ENCODE measurements at places on chromosomes 5 and 9. TPM values are rescaled to one million over a fixed set of nuclear protein-coding genes. Genes with fewer than 3 reads are reported as not detected.

SLC30A5 gene
- polyA plus RNA-seq = 6.6 TPM

ZCCHC7 gene
- 12.9 TPM for polyA plus RNA-seq

STRBP gene
- polyA plus RNA-seq = 1.9 TPM

CD72 gene
- 1.8 TPM for polyA plus RNA-seq

SPINK7 gene
- polyA plus RNA-seq = not detected

EIF4E1B gene
- not detected for polyA plus RNA-seq

PCDHGA11 gene
- not detected for polyA plus RNA-seq

GAS1 gene
- 0.20 TPM for polyA plus RNA-seq

DNA sequence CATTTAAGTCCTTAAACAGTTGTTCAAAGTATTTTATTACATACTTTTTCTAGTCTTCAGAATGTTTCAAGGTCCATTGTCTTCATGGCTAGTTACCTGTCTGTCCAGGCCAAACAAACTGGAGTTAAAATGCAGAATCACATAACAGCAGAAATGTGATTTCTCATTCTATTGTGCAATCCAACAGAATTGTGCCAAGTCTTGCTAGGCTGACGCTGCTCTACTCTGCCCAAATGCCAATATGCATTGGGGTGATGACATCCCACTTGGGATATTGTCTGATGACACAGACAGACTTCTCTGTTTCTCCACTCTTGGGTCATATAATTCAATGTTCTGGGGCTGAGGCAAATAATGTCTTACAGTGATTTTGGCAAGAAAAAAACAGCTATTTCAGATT, 5.2 kb upstream of the SLC22A5 start:
- H3K4me1 ChIP-seq = peaks cover 26% of the 10 kb centered on the region
- no peak overlapping the region for H3K4me3 ChIP-seq
- no peaks in the 10 kb centered on the region for H3K36me3 ChIP-seq
- no peaks in the 10 kb centered on the region for H3K27me3 ChIP-seq
- H3K27ac ChIP-seq = peak overlapping the region; percentile 75
- peak; percentile 90 for DNase-seq

GRCh38 chr9:93059011-93059714, 662 bp downstream of the SUSD3 start:
- H3K27me3 ChIP-seq = no peaks in the 10 kb centered on the region
- no peak overlapping the region for H3K27ac ChIP-seq
- H3K4me1 ChIP-seq = peaks cover 46% of the 10 kb centered on the region
- no peaks in the 10 kb centered on the region for H3K36me3 ChIP-seq
- peak; percentile 58 for DNase-seq

- H3K36me3 ChIP-seq = no peaks in the 10 kb centered on the region
- no peaks in the 10 kb centered on the region for H3K27me3 ChIP-seq
- peaks cover 33% of the 10 kb centered on the region for H3K4me1 ChIP-seq
- peak overlapping the region; percentile 69 for H3K4me3 ChIP-seq
- peak overlapping the region; percentile 81 for H3K27ac ChIP-seq
Measured at GRCh38 chr9:72527801-72528195, 6.4 kb downstream of the TMC1 start.

- peak overlapping the region; percentile 95 for H3K4me3 ChIP-seq
- H3K27me3 ChIP-seq = no peaks in the 10 kb centered on the region
- H3K27ac ChIP-seq = peak overlapping the region; percentile 96
Measured at GRCh38 chr9:130713286-130713960, 19.8 kb downstream of the EXOSC2 start.

GRCh38 chr5:60754495-60754894, 54.5 kb upstream of the DEPDC1B start:
- DNase-seq = no peak
- H3K4me3 ChIP-seq = no peak overlapping the region
- H3K27ac ChIP-seq = no peak overlapping the region
- H3K27me3 ChIP-seq = no peaks in the 10 kb centered on the region
- H3K4me1 ChIP-seq = no peaks in the 10 kb centered on the region

DNA sequence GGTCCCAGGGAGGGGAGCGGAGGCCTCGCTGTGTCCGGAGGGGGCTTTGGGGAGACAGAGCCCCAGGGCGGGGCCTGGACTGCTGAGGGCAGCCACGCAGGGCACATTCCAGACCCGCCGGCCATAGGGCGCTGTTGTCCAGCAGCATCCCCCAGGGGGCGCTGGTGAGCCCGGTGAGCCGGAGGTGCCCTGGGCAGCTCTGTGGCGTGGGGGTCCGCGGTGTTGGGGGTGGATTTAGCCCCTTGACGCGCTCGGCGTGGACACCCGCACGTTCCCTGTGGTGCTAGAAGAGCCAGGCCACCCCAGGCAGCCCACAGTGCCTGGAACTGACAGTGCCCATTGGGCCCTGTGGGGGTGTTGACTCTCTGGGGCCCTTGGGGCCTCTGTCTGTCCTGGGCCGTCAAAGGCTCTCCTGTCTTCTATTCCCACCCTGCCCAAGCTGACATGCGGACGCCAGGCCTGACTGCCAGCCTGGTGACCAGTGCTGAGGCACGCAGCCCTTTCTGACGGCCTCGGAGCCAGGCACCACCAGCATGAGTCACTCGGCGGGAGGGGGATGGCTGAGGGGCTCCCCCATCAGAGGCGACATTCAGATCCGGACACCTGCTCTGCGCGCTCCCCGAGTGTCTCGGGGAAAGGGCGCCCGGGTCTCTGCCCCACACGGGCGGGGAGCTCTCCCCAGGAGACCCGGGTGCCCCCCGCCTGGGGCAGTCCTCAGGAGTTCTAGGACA, 23.9 kb downstream of the TPPP start:
- H3K4me1 ChIP-seq = no peaks in the 10 kb centered on the region
- peak; percentile 21 for DNase-seq
- H3K27me3 ChIP-seq = peaks cover 17% of the 10 kb centered on the region
- H3K27ac ChIP-seq = no peak overlapping the region

GRCh38 chr5:135706893-135707292, 127.6 kb upstream of the SLC25A48 start:
- no peaks in the 10 kb centered on the region for H3K27me3 ChIP-seq
- no peak for DNase-seq
- H3K4me3 ChIP-seq = no peak overlapping the region
- H3K27ac ChIP-seq = no peak overlapping the region

GRCh38 chr5:96904054-96904931, 28.0 kb downstream of the ERAP2 start:
- no peaks in the 10 kb centered on the region for H3K27me3 ChIP-seq
- peaks cover 76% of the 10 kb centered on the region for H3K36me3 ChIP-seq
- H3K4me1 ChIP-seq = peaks cover 13% of the 10 kb centered on the region
- H3K4me3 ChIP-seq = no peak overlapping the region
- DNase-seq = peak; percentile 14

DNA sequence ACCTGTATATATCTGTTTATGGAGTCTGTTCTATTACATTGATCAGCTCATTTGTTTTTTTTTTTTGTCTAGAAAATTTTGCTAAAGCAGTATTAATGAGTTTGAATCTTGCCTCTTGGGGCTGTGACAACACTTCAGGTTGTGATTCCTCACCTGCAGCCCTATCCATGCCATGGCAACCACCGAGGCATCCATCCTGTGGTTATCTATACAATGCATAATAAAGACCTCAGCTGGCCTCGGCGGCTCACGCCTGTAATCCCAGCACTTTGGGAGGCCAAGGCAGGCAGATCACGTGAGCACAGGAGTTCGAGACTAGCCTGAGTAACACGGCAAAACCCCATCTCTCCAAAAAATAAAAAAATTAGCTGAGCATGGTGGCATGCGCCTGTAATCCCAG, 28.1 kb upstream of the PDCD1LG2 start:
- no peaks in the 10 kb centered on the region for H3K27me3 ChIP-seq
- peaks cover 10% of the 10 kb centered on the region for H3K4me1 ChIP-seq
- H3K4me3 ChIP-seq = no peak overlapping the region
- no peak for DNase-seq

DNA sequence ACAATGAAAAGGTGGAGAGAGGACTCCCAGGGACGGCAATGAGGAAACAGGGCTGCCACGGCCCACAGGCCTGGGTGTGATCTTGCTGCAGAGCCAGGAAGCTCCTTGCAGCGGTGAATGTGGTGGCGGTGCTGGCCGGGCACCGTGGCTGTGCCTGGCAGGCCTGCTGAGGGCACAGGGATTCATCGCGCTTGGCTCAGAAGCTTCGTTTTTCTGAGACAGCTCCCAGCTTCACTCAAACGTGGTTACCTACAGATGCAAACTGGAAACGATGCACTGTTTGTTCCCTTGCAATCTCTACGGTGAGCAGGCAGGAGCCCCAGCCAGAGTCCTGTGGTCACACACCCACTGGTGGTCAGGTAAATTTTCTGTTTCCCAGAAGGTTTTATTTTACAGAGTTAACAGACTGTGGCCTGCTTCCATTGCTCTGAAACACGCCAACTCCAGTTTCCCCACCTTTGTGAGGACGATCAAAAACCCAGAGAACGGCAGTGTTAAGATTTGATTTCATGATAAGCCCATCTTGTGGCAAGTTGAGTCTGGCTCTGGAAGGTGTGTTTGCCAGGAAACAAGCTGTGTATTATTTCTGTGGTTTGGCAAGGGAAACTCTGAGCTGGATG, 183.9 kb downstream of the AUH start:
- H3K27me3 ChIP-seq = no peaks in the 10 kb centered on the region
- H3K27ac ChIP-seq = no peak overlapping the region
- peaks cover 16% of the 10 kb centered on the region for H3K4me1 ChIP-seq
- no peak for DNase-seq

- H3K36me3 ChIP-seq = peaks cover 39% of the 10 kb centered on the region
- no peak for DNase-seq
- H3K27me3 ChIP-seq = no peaks in the 10 kb centered on the region
- peaks cover 24% of the 10 kb centered on the region for H3K4me1 ChIP-seq
- no peak overlapping the region for H3K27ac ChIP-seq
Measured at GRCh38 chr5:68290260-68290674, 74.7 kb downstream of the PIK3R1 start.

- no peaks in the 10 kb centered on the region for H3K4me1 ChIP-seq
- no peak overlapping the region for H3K4me3 ChIP-seq
- no peaks in the 10 kb centered on the region for H3K36me3 ChIP-seq
- no peaks in the 10 kb centered on the region for H3K27me3 ChIP-seq
Measured at GRCh38 chr5:155772009-155772662, 554.8 kb upstream of the SGCD start.

- DNase-seq = no peak
- H3K4me1 ChIP-seq = no peaks in the 10 kb centered on the region
- no peak overlapping the region for H3K27ac ChIP-seq
- H3K27me3 ChIP-seq = no peaks in the 10 kb centered on the region
- H3K4me3 ChIP-seq = no peak overlapping the region
- no peaks in the 10 kb centered on the region for H3K36me3 ChIP-seq
Measured at GRCh38 chr5:111680737-111681413, 76.1 kb downstream of the NREP start.

DNA sequence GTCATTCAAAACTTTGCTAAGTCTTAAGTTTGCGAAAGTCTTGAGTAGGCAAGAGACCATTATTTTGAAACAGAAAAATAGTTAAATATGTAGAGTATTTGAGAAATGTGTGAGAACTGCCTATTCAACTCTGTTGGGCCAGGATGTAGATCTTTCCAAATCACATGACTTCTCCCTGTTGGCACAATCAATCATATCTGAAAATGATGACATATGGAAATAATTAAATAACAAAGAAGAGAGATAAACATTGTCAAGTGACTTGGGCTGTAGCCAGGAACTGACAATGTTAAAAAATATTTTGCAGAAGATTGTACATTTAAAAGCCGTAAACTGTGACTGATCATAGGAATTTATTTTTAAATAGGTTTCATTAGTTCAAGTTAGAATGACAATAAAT, 104.6 kb upstream of the IL6ST start:
- H3K4me1 ChIP-seq = peaks cover 17% of the 10 kb centered on the region
- H3K27me3 ChIP-seq = no peaks in the 10 kb centered on the region
- H3K27ac ChIP-seq = no peak overlapping the region
- H3K36me3 ChIP-seq = no peaks in the 10 kb centered on the region
- no peak overlapping the region for H3K4me3 ChIP-seq

DNA sequence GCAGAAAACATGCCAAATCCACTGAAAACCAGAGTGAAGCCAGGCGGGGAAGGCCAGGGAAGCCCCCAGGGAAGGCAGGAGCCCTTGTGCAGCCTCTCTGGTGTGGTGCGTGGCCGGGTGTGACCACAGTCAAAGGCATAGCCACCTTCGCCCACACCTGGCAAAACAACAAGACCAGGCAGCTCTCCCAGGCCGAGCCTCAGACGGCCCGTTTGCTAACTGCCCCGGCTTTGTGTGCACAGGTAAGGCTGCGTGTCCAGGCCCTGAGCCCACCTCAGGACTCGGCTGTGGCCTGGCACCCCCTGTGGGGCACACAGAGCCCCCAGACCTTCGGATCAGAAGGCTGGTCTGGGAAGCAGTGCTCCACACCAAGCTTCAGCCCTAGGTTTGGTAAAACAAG, 6.1 kb downstream of the TMEM250 start:
- peaks cover 37% of the 10 kb centered on the region for H3K4me1 ChIP-seq
- no peak overlapping the region for H3K4me3 ChIP-seq
- peaks cover 33% of the 10 kb centered on the region for H3K36me3 ChIP-seq
- no peak overlapping the region for H3K27ac ChIP-seq
- DNase-seq = no peak
- peaks cover 10% of the 10 kb centered on the region for H3K27me3 ChIP-seq

- DNase-seq = no peak
- no peaks in the 10 kb centered on the region for H3K36me3 ChIP-seq
- H3K27me3 ChIP-seq = no peaks in the 10 kb centered on the region
- H3K4me1 ChIP-seq = no peaks in the 10 kb centered on the region
Measured at GRCh38 chr5:154571325-154572035, 93.5 kb upstream of the HAND1 start.

DNA sequence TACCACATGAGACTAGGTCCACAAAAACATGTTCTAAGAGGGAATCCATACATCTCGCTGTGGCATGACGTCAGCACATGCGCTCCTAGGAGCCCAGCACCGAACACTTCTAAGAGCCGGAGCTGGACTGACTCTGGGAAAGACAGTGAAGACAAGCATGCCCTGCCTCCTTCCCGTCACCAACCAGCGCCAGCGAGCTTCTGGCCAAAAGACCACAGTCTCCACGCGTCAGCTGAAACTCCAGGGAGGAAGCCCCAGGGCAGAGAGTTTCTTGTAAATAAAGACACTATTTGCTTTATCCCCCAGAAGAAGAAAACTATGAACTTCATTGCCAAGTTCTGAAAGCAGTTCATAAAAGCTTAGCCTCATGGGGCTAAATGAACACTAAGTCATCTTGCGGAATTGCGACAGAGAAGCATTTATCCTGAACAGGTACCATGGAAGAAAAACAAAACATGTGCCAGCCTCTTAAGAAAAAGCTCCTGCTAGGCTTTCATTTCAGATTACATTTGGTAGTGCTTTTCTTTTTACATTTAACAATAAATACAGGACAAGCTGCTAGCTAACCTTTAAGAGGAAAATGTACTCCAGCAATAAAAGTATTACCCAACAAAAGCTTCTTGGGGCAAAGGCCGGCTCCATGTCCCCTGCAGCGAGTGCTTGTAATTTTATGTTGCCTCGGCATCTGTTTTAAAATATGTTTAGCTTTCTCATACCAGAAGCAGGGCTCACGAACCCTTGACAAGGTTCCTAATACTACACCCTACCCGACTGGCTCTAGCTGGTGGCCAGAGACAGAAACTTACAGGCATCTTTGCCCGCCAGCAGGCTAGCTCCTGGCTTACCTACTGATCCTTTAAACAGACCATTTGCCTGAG, 96.5 kb downstream of the PRRT1B start:
- peaks cover 95% of the 10 kb centered on the region for H3K36me3 ChIP-seq
- peaks cover 20% of the 10 kb centered on the region for H3K4me1 ChIP-seq
- H3K27me3 ChIP-seq = no peaks in the 10 kb centered on the region
- no peak for DNase-seq

All from CD14-positive monocyte (primary cell).